Fibroblast of lung (primary cell): ENCODE measurements at places on chromosomes 16 and 17. TPM values are rescaled to one million over a fixed set of nuclear protein-coding genes. Genes with fewer than 3 reads are reported as not detected.

SCGB1C2 gene
- total RNA-seq: not detected in 2 replicates

HOXB5 gene
- 1.0 and 2.1 TPM in 2 replicates for total RNA-seq

CFAP97D1 gene
- total RNA-seq: under 0.01 TPM in 1 of 2 replicates, not detected in the other

CTRB1 gene
- total RNA-seq: not detected in 2 replicates
